CD14-positive monocyte (primary cell): ENCODE measurements at places on chromosomes 2 and 18.

GRCh38 chr2:14635391-14635871 lies 2.9 kb downstream of the LRATD1 start:
- H3K4me1 ChIP-seq = no peaks in the 10 kb centered on the region
- no peaks in the 10 kb centered on the region for H3K36me3 ChIP-seq
- no peak overlapping the region for H3K4me3 ChIP-seq
- H3K27me3 ChIP-seq = peaks cover 70% of the 10 kb centered on the region
- no peak overlapping the region for H3K27ac ChIP-seq

DNA sequence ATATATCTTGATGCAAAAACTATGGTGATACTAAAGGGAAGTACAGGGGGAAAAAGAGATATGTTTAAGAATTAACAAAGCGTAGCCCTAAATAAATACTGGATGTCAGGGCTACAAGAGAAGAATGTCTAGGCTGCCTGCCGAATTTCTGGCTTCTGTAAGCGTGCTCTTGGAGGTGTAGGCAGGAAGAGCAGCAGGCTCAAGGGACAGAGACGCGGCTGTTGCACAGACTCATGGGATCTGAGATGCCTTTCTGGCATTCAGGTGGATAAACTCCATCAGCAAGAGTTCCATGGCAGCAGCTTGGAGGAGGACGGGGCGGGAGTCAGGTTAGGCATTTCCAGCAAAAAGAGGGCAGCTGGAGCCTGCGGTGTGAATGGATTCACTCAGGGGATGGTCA lies 123.2 kb upstream of the TWIST2 start:
- no peaks in the 10 kb centered on the region for H3K4me1 ChIP-seq
- H3K27me3 ChIP-seq = peaks cover 2% of the 10 kb centered on the region
- no peak overlapping the region for H3K4me3 ChIP-seq
- DNase-seq = no peak
- no peaks in the 10 kb centered on the region for H3K36me3 ChIP-seq

DNA sequence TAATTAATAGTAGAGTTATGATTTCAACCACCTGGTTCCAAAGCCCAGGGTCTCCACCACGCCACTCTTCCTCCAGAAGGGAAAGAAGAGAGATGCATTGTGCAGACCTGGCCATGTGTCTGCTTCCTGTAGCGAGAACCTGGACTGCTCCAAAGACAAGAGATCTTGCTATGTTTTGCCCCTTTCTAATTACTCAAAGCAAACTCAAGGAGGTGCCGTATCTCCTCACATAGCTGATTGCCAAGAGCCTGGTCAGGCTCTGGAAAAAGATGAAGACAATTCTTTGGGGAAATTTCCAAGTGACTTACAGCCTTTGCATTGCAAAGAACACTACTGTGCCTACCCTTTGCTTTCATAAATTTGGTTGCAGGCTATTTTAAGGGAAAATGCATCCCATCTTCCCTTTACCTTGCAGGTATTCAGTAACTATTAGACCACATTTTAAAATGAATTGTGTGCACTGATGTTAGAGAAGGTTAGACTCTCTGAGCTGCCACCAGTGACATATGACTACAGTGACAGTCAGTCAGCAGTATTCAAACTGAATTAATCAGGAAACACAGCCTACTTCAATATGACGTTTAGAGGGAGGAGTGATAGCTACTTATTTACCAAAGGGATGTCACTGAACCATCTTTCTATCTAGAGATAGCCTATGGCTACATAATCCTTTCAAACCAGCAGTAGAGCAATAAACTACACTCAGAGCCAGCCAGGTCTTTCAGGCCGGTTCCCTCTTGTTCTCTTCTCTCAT lies 842.1 kb upstream of the FANCL start:
- no peaks in the 10 kb centered on the region for H3K27me3 ChIP-seq
- H3K4me3 ChIP-seq = no peak overlapping the region
- H3K4me1 ChIP-seq = no peaks in the 10 kb centered on the region
- H3K27ac ChIP-seq = no peak overlapping the region

GRCh38 chr18:46322411-46322891 lies 218.3 kb downstream of the HAUS1 start:
- H3K4me1 ChIP-seq = peaks cover 11% of the 10 kb centered on the region
- no peak overlapping the region for H3K4me3 ChIP-seq
- H3K27me3 ChIP-seq = no peaks in the 10 kb centered on the region
- H3K27ac ChIP-seq = no peak overlapping the region
- DNase-seq = no peak

DNA sequence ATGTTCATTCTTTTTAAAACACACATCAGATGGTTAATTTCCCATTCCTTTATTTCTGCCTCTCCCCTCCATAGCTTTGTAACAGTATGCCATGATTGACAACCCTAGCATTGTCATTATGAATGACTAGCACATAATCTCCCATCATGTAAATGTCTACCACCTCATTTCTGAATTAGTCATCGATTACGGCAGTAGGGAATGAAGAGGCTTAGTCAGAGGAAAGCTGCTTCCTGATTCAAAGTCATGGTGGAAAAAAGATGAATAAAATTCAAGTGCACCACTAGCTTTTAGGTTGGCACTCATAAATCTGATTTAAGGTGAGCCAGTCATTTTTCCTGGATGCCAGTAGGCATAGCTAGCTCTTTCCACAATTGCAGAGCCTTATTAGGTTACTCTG lies 19.1 kb upstream of the ACMSD start:
- peak; percentile 6 for DNase-seq
- no peak overlapping the region for H3K27ac ChIP-seq
- H3K36me3 ChIP-seq = no peaks in the 10 kb centered on the region
- no peak overlapping the region for H3K4me3 ChIP-seq

GRCh38 chr2:50178050-50178449 lies 853.9 kb downstream of the NRXN1 start:
- DNase-seq = no peak
- H3K4me1 ChIP-seq = no peaks in the 10 kb centered on the region
- no peak overlapping the region for H3K4me3 ChIP-seq
- H3K36me3 ChIP-seq = no peaks in the 10 kb centered on the region
- H3K27ac ChIP-seq = no peak overlapping the region

- H3K27me3 ChIP-seq = no peaks in the 10 kb centered on the region
- H3K4me1 ChIP-seq = no peaks in the 10 kb centered on the region
- no peak for DNase-seq
- H3K36me3 ChIP-seq = no peaks in the 10 kb centered on the region
- H3K4me3 ChIP-seq = no peak overlapping the region
Observed at GRCh38 chr2:53235836-53236582, 531.6 kb upstream of the CHAC2 start.

DNA sequence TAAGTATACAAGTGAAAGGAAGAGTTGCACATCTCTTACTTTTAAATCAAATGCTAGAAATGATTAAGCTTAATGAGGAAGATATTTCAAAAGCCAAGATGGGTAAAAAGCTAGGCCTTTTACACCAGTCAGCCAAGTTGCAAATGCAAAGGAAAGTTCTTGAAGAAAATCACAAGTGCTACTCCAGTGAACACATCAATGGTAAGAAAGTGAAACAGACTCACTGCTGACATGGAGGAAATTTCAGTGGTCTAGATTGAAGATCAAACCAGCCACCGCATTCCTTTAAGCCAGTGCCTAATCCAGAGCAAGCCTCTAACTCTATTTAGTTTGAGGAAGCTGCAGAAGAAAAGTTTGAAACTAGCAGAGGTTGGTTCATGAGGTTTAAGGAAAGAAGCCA lies 79.1 kb downstream of the RBBP8 start:
- no peaks in the 10 kb centered on the region for H3K4me1 ChIP-seq
- no peak overlapping the region for H3K4me3 ChIP-seq
- no peak overlapping the region for H3K27ac ChIP-seq
- no peak for DNase-seq
- peaks cover 18% of the 10 kb centered on the region for H3K36me3 ChIP-seq

DNA sequence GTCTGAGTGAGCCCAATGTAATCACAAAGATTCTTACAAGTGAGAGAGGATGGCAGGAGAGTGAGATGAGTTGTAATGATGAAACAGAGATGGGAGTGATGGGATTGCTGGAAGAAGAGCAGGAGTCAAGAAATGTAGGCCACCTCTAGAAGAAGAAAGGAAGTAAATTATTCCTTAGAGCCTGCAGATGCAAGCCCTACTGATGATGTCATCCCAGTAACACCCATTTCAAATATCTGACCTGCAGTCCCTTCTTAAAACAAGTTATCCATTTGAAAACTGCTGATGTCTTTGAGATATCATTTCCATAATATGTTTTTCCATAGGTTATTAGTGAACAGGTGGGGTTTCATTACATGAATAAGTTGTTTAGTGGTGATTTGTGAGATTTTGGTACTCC lies 888.0 kb upstream of the SLC39A10 start:
- H3K27ac ChIP-seq = no peak overlapping the region
- H3K4me1 ChIP-seq = no peaks in the 10 kb centered on the region
- H3K4me3 ChIP-seq = no peak overlapping the region
- DNase-seq = no peak
- no peaks in the 10 kb centered on the region for H3K36me3 ChIP-seq
- no peaks in the 10 kb centered on the region for H3K27me3 ChIP-seq

DNA sequence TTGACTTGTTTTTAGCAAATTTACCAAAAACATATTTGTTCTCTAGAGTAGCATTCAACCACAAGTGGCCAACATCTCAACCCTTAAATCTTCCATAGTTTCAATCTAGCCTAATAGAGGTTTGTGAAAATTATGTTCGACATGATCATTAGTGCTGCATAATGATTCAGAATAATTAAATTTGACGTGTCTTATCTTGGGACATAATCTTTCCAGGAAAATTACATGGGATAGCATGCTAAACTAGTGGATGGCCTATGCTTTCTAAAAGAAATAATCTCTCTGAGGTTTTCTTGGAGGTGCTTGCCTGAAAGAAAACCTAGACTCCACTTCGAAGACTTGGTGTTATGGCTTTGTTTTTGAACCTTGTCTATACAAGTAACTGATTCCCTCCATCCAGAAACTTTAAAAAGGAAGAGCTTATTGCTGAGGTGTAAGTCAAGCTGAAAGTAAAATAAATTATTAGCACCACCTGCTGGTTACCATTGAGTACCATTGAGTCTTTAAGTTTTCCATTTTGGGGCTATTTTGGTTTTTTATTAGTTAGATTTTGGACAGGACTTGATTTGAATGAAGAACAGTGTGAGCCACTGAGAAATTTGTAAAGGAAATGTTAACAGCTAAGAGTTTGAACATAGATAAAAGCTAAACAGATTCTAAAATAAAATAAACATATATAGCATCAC lies 32.7 kb downstream of the COX7A2L start:
- no peak overlapping the region for H3K27ac ChIP-seq
- H3K36me3 ChIP-seq = peaks cover 91% of the 10 kb centered on the region
- H3K4me1 ChIP-seq = no peaks in the 10 kb centered on the region
- H3K27me3 ChIP-seq = no peaks in the 10 kb centered on the region

- DNase-seq = no peak
- H3K4me1 ChIP-seq = no peaks in the 10 kb centered on the region
- no peaks in the 10 kb centered on the region for H3K27me3 ChIP-seq
- H3K4me3 ChIP-seq = no peak overlapping the region
- H3K27ac ChIP-seq = no peak overlapping the region
Observed at GRCh38 chr2:174195253-174195652, 53.1 kb downstream of the OLA1 start.

DNA sequence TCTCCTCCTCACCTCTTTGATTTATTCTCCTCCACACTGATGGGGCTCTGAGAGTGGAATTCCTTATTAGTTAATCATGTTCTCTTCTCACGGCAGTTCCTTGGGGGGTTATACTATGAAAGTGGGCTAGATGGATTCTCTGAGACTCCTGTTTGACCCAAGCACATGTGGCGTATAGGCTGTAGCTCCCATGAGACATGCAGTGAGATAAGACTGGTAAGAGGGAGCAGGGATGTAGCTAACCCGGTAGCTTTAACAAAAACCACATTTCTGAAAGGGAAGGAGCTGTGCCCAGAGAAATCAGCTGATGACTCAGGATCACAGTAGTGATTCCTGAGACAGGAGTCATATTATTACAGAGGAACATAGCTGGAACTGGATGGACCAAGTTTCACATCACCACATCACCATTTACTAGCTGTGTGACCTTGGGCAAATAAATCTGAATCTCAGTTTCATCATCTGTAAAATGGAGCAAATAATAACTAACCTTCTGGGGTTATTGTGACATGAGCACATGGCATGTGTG lies 82.9 kb downstream of the CRIM1 start:
- no peak overlapping the region for H3K27ac ChIP-seq
- no peaks in the 10 kb centered on the region for H3K36me3 ChIP-seq
- H3K4me1 ChIP-seq = peaks cover 17% of the 10 kb centered on the region

GRCh38 chr2:11771971-11772615 lies 25.7 kb downstream of the LPIN1 start:
- no peak for DNase-seq
- H3K27me3 ChIP-seq = no peaks in the 10 kb centered on the region
- no peak overlapping the region for H3K27ac ChIP-seq
- H3K4me3 ChIP-seq = no peak overlapping the region
- H3K36me3 ChIP-seq = peaks cover 67% of the 10 kb centered on the region

GRCh38 chr18:55573386-55573785 lies 14.6 kb downstream of the TCF4 start:
- H3K4me1 ChIP-seq = peaks cover 7% of the 10 kb centered on the region
- no peaks in the 10 kb centered on the region for H3K27me3 ChIP-seq
- H3K36me3 ChIP-seq = no peaks in the 10 kb centered on the region
- DNase-seq = no peak
- no peak overlapping the region for H3K4me3 ChIP-seq

GRCh38 chr2:14074691-14075090 lies 557.8 kb upstream of the LRATD1 start:
- no peaks in the 10 kb centered on the region for H3K36me3 ChIP-seq
- H3K27ac ChIP-seq = no peak overlapping the region
- DNase-seq = no peak
- no peaks in the 10 kb centered on the region for H3K4me1 ChIP-seq
- H3K27me3 ChIP-seq = no peaks in the 10 kb centered on the region

DNA sequence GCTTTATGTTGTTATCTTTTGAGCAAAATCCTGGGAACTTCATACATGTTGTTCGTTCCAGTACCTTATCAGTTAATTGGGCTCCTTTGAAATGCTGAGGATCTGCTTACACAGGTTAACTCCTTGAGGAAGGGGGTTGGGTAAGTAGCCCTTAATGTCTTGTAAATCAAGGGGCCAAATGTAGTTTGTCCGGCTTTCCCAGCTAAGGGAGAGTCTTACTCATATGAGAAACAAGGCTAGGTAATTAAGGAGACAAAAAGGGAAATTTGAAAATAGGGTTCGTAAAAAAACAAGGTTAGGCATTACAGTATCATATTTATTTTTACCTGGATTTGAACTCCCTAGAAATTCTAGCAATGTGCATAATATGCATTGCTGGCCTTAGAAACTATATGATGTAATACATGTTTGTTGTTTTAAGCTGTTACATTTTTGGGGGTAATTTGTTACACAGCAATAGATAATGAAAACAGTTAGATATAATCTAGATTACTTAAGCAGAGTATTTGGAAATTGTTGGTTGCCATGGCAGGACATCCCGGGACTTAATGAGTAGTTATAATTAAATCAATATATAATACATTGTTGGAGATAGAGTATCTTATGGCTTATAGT lies 30.9 kb upstream of the RNF149 start:
- no peak overlapping the region for H3K4me3 ChIP-seq
- H3K27me3 ChIP-seq = no peaks in the 10 kb centered on the region
- DNase-seq = no peak

GRCh38 chr2:5482929-5483331 lies 209.3 kb upstream of the SOX11 start:
- no peaks in the 10 kb centered on the region for H3K4me1 ChIP-seq
- no peak overlapping the region for H3K4me3 ChIP-seq
- H3K27ac ChIP-seq = no peak overlapping the region
- no peaks in the 10 kb centered on the region for H3K27me3 ChIP-seq
- DNase-seq = no peak
- no peaks in the 10 kb centered on the region for H3K36me3 ChIP-seq
